ENCODE measurements at places on chromosomes 6 and 20.
A peak's percentile ranks its signal among the peaks of the same experiment; 100 is the strongest.

DNA sequence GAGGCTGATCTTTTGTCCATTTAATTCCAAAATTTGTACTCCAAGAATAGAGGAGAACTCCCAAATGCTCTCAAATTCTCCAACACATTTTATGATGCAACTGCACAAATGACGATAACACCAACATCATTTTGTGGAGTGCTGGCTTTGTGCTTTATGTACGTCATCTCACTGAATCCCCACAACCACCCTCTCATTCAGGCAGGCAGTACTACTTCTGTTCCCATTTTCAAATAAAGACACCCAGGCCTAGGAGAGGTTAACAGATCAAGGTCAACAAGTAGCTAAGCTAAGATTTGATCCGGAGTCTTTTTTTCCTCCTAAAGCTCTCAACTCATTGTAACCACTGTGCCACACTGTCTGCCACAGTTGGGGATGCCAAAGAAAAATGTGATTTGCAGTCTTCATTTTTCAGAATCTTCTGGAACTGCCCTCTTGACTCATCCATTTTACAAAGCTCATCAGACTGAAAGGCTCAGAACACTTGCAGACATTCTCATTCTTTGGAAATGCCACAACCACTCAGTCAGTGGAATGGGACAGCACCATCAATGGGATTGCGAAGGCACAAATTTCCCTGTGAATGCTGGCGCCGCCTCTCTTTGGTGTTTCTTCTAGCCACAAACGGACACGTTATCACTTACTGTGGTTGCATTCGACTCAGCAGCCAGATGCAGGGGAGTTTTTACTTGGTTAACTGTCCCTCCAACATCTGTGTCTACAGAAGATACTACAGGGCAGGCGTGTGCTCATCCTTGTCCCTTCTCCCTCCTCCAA, 184.4 kb downstream of the GJA10 start:
- no peak for DNase-seq

DNA sequence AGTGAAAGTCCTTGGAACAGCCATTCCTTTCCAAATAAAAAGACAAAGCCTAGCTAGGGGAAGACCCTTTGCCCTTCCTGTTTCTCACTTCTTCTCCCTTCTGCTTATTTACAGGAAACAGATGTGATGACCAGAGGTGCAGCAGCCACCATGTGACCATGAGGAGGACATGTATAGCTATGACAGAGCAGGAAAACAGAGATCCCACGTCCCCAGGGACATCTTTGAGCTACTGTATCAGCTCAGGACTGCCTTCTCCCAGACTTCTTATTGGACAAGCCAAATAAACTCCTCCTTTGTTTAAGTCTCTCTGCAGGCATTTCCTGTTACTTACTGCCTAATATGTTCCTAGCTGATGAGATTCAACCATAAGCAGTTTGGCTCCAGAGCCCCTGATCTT, 133.1 kb upstream of the MLN start:
- DNase-seq, result no peak

DNA sequence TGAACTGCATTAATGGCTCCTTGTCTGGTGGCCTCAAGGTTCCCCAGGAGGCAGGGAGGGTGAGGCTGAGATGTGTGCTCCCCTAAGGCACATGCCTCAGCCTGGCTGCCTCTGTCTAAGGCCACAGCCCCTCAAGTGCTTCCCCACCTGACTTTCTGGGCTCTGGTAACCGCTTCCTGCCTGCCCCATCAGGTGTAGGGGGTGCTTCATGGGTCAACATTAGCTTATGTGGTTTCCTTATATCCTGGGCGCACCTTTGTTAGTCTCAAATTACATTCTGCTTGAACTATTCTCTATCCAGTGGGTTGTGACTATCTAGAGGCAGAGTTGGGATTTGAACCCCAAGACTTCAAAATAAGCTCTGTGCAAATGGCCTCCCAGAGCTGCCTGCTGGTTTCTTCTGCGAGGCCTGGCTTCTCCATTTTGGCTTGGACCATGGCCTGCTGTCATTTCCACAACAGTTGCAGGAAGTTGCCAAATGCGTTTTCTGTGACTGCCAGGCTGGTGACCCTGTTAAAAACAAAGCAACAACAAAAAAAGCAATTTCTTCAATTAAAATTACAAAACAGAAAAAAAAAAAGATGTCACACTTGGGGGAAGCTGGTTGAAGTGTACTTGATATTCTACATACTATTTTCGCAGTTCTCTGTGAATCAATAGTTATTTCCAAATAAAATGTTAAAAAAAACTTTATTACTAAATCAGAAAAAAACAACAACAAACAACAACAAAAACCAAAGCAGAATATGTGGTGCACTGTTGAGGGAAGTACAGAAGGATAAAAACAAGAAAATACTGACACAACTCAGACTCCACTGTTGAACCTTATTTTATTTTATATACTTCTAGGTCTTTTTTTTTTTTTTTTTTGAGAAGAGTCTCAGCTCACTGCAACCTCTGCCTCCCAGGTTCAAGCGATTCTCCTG, 20.0 kb upstream of the ZNFX1 start:
- DNase-seq, result no peak

DNA sequence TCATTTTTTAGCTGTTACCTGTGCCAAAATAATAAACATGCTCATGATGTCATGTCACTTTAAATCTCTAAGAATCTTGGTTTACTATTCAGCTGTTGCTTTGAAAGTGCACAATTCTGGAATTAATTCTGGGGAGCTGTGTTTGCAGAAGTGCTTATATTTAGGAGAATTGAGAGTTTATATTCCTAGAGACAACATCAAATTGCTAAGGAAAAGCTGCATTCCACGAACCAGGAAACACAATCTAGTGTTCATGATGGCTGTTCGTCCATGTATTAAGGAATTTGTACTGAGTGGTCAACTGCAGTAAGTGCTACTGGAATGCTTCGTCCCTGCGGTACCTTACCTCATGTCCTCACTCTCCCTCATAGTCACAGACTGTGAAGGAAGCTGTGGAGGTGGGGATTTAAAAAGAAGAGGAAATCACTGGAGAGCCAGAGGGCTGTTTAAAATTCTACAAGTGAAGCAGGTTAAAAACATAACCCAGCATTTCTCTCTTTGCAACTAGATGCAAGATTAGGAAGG, 161.0 kb downstream of the TRMT11 start:
- no peak for DNase-seq

DNA sequence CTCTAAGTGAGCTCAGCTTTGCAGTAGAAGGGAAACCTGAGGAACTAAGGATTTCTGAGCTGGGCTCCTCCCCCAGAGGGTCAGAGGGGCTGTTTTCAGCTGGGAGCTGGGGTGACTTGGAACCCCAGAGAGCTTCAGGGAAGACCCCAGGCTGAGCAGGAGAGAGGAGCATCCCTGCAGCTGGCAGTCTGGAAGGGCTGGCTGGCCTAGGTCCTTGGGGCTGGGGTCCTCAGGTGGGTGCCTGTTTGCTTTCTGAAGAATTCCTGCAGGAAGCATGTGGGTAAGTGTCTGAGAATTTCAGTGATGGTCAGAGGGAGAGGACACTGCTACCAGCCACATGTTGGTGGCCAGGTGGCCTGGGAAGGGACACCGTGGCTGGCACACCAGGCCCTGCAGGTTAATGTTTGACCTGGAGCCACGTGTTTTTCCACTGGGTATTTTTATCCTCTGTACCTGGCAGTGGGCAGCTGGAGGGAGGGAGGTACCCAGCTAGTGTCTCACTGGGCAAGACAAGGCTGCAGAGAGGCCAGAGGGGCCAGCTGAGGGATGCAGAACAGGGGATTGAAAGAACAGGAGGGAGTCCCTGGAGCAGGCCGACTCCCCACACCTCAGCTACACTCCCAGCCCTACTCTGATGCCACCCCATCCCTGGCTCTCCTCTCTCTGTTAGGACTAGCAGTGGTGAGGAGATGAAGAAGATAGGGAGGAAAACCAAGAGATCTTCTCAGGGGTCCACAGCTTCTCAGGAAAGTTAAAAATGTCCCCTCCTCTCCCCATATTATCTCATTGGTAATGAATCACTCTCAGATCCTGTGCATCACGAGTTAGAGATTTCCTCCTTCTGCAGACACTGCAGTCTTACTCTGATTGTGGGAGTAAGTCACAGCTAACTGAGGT, 143.6 kb downstream of the VEGFA start:
- DNase-seq, result no peak

- DNase-seq, result no peak
These were observed 216.2 kb downstream of the CD83 start for GRCh38 chr6:14333556-14334305.

GRCh38 chr20:51360451-51361201, 181.9 kb downstream of the NFATC2 start:
- no peak for DNase-seq

- DNase-seq, result no peak
These were observed 59.5 kb upstream of the BMP2 start for GRCh38 chr20:6708010-6708409.

DNA sequence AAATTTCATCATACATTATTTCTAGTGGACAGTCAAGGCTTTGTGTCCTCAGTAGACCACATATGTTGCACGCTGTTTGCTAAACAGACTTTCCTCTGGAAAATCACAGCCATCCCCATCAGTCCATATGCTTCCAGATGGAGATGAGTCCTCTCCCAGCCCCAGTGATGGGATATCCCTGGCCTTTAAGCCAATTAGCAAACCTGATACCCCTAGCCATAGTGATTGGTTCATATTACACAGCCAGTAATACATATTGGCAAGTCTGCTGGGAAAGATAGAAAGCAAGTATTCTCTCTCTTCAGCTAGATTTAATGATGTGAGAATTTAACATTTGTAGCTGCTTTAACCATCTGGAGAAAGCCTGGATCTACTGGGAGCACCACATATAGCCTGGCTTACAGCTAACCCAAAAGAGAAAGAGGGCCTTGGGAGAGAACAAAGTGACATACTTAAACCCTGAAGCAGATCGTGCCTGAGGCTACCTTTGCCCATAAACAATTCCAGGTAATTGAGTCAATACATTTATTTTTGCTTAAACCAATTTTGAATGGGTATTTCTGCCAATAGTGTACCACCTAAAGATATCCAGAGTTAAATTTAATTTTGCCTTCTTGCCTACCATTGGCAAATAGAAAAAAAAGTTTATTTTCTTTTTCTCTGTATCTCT, 103.5 kb upstream of the HIVEP1 start:
- no peak for DNase-seq

GRCh38 chr6:170166511-170167122, 124.3 kb downstream of the DLL1 start:
- DNase-seq, result no peak

- no peak for DNase-seq
These were observed 54.0 kb downstream of the STK4 start for GRCh38 chr20:45020236-45020886.

DNA sequence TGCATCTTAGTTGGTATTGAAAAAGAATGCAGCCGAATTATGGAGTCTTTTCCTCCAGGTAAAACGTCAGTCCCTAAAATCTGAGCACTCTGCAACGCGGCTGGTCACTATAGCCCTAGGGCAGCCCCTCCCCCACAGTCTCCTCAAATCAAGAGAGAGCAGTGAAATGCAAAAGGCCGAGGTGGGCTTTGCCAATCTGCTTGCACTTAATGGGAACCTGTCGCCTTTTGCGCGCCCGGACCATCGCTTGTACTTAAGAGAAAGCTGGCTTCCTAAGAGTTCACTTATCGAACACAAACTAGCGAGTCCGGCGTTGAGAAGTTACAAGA, 447 bp downstream of the MCM3 start:
- DNase-seq, result no peak

- no peak for DNase-seq
These were observed 137.9 kb downstream of the QRSL1 start for GRCh38 chr6:106767271-106767670.

GRCh38 chr20:38260025-38260377, 534 bp downstream of the KIAA1755 start:
- no peak for DNase-seq

DNA sequence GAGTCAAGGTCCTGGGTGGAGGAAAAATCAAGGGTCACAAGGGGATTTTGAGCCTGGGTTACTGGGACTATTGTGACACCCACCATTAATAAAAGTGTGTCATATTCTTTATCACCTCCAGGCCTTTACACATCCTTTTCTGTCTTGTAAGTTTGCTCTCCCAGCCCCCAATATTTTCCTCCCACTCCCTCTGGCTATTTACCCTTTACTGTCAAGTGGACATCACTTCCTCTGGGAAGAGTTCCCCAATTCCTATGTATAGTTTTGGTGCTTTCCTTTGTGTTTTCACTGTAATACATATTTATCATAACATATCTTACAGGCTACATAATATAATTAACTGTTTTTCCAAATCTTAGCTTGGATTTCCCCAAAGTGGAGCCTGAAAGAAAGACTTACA, 36.3 kb downstream of the MARCKS start:
- DNase-seq, result no peak

DNA sequence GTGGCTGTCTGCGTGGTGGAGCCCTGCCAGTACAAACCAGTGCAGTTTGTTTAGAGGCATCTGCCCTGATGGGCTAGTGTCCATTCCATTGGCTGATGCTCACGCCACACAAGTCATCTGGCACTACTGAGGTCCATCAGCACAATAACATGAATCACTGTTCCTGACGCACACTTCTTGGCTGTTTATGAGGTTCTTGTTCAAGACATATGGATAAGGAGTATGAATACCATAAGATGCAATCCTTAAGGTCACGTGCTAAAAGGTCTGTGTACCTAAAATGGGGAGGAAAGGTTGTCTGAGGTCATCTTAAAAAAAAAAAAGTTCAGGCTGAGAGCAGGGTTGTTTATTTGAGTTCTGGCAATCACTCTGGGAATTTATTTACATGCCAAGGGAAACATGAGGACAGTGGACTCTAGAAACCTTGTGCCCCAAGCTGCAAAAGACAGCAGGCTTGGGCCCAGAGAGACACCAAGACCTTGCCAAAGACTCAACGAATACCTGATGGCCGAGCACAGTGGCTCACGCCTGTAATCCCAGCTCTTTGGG, 54.1 kb upstream of the SHLD1 start:
- no peak for DNase-seq

GRCh38 chr6:151962246-151962846, 154.9 kb downstream of the ESR1 start:
- DNase-seq, result no peak

GRCh38 chr6:42923666-42924065, 5.6 kb upstream of the CNPY3 start:
- DNase-seq, result no peak

GRCh38 chr20:36339646-36340592, 33.8 kb downstream of the DLGAP4 start:
- DNase-seq, result no peak

DNA sequence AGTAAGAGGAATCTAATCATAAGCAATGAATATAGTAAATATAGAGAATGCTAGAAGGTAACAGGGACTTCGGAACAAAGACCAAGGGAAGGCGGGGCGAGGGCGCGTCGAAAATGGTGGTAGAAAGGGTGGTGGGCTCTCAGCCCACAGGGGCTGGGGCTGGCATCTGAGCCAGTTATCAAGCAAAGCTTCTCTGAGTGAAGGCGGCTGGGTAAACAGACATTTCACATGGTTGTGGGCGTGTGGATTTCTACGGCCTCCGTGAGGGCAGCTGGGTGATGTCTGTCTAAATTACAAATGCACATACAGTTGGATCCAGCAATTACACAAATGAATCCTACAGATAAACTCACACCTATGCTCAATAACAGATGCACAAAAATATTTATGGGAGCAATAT, 56.6 kb downstream of the TOX2 start:
- no peak for DNase-seq

- peak; percentile 12 for DNase-seq
These were observed 32.4 kb downstream of the PHACTR1 start for GRCh38 chr6:12748815-12749521.
